ENCODE measurements at places on chromosomes 5 and 9.
A peak's percentile ranks its signal among the peaks of the same experiment; 100 is the strongest.

GRCh38 chr9:121997791-121998190 is 95.3 kb downstream of the TTLL11 start:
- no peak for DNase-seq

DNA sequence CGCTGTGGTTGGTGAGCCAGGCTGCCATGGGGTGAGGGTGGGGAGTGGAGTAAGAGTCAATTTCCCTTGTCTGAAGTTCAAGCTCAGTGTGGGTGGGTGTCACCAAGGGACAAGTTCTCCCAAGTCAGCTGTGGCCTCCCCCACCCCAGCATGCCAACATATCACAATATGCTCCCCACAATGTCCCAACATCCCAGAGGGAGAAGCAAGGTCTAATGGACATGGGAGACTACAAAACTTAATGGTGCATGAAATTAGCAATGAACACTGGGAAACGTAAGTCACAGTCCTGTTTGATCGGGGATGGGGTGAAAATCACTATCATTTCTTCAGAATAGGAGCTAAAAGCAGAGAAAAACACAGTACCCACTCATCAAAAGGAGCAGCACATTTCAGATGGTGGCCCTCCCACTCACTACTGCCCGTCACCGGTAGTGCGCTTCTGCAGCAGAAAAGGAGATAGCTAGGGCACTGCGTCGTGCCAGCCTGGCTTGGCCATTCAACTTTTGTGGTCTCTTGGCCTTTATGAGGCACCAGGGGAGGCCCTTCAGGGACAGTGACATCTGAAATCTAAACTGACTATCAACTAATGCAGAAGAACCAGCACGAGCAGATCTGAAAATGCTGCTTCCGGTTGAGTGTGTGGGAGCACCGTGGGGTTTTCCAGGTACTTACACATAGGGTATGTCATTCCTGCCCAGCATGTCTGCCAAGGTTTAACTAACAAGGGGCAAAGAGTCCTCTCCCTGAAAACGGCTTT is 20.5 kb upstream of the NDFIP1 start:
- peak; percentile 25 for DNase-seq

GRCh38 chr5:654071-654778 is 38.9 kb downstream of the TPPP start:
- no peak for DNase-seq

- DNase-seq: peak; percentile 46
Measured at GRCh38 chr5:135569755-135570452, 8.9 kb downstream of the CXCL14 start.

DNA sequence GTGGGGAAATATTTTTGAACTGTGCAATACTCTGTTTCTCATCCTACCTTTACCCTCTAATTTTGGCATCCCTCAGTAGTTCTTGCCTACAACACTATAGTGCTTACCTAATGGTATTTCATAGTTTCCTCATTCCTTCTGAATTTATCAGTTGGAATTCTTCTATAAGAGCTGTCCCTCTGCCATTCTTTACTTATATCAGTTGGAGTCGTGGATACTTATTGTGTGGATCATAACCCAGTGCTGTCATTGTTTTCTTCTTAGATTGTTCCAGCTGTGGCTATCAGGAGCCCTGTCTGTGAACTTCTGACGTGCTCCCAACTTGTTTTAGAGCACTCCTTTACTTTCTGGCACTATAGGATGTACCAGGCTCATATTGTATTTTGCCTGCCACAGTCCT is 146.1 kb upstream of the OTULINL start:
- DNase-seq: no peak

- DNase-seq: peak; percentile 77
Measured at GRCh38 chr9:124020520-124021384, 9.2 kb downstream of the LHX2 start.

GRCh38 chr5:122138356-122138755 is 9.0 kb downstream of the ZNF474 start:
- DNase-seq: no peak

DNA sequence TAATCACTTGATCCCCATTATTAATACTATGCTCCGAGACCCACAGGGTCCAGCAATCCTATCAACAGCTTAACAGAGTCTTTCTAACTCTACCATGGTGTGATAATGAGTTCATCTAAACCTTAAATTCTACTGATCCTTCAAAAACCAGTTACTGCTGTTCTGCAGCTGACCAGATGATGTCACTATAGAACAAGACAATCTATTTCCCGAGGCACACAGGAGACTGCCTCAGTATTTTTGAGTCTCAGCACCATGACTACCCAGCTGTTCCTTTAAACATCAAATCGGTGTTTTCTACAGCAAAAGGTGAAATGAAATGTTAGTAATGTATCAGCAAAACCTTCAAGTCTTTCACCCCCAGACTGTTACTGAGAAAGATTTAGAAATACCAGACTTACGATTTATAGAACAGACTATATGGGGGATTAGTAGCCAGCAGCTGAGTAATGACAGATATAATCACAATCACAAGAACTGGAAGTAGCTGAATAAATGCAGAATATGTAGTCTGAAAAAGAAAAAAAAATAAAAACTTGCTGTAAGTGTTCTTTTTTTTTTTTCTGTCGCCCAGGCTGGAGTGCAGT is 16.9 kb downstream of the DNAJC18 start:
- peak; percentile 85 for DNase-seq

DNA sequence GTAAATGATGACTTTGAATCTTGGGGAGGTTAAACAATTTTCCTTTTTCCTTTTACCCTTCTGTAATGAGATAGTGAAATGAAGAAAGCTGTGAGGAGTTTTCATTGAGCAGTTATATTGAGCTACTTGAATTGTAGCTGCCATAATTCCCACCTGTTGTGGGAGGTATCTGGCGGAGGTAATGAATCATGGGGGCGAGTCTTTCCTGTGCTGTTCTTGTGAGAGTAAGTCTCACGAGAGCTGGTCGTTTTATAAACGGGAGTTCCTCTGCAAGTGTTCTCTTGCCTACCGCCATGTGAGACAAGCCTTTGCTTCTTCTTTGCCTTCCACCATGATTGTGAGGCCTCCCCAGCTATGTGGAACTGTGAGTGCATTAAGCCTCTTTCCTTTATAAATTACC is 258.4 kb downstream of the FER start:
- no peak for DNase-seq

GRCh38 chr5:110873773-110874437 is 135.1 kb downstream of the SLC25A46 start:
- DNase-seq: no peak

DNA sequence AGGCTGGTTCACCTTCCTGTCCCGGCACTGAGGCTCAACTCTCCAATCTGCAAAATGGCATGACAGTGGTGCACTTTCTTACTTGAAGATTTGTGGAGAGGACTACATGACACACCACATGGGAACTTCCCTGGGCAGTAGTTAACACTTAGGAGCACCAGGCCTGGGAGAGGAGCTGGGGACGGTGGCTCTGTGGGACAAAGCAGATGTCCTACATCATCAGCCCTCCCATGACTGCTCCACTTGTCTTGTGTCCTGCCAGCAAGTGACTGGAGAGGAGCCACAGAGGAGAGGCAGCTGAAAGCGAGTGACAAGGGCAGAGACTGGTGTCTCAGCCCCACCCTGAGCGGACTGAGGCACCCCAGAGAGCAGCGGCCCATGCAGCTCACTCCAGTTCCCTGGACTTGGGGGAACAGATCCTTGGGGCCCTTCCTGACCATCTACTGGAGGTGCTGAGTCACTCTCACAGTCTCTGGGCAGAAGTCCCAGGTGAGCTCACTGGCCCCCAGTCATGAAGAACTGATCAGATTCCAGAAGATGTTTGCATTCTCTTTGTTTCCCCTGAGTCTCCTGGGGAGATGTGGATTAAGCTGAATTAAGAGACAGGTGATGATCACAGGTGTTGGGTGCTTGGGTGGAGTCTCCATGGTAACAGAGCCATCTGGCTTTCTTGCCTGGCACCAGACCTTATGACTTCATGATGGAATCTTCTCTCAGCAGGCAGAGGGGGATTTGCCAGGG is 13.2 kb upstream of the SLC25A48 start:
- DNase-seq: no peak

DNA sequence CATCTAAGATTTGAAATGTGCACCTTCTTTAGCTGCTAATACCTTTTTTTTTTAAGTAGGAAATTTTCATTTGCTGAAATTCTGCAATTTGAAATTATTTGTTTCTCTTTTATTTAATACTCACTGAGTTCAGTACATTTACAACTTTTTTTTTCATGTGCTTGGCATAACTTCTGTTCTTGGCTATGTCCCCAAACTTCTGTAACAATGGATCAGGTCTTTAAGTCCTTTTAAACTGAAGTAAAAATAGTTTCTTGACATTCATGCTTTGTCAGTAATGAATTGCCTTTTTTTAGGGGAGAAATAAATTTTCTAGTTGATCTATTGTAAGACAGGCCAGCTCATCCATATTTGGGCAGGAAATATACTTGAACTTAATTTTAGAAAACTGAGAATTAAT is 41.5 kb downstream of the EDIL3 start:
- DNase-seq: no peak

All from GM12865 (cell line).